Small intestine (tissue), 16 donors: ENCODE measurements at places on chromosomes 6 and 20. TPM values are rescaled to one million over a fixed set of nuclear protein-coding genes. Genes with fewer than 3 reads are reported as not detected.

- peaks cover 12% of the 10 kb centered on the region for H3K36me3 ChIP-seq
- no peak for DNase-seq
- H3K27me3 ChIP-seq: no peaks in the 10 kb centered on the region
- no peak overlapping the region for H3K27ac ChIP-seq
- no peaks in the 10 kb centered on the region for H3K4me1 ChIP-seq
Observed at GRCh38 chr6:157500022-157500421, 119.0 kb downstream of the ZDHHC14 start.

DNA sequence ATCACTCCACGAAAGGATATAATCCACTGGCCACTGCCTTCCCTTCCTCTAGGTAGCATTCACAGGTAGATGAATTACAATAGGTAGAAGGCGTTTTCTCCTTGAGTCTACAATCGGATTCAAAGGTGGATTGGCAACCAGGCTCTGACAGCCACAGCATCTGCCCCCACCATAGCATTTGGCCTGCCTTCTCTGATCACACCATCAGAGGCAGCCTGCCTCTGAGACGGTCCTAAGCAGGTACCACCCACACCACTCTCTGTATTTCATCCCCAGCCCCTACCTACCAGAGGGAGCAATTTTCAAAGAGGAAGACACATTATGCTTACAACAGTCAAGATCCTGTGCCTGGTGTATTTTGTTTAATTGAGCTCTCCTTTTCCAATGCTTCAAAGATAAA, 210.5 kb upstream of the SPTLC3 start:
- no peaks in the 10 kb centered on the region for H3K27me3 ChIP-seq
- no peaks in the 10 kb centered on the region for H3K4me1 ChIP-seq
- DNase-seq: no peak
- no peak overlapping the region for H3K27ac ChIP-seq
- no peak overlapping the region for H3K4me3 ChIP-seq
- H3K36me3 ChIP-seq: no peaks in the 10 kb centered on the region

The BCL2L1 gene
- 160 TPM for polyA plus RNA-seq

The PRKN gene
- 1.6 TPM for polyA plus RNA-seq

DNA sequence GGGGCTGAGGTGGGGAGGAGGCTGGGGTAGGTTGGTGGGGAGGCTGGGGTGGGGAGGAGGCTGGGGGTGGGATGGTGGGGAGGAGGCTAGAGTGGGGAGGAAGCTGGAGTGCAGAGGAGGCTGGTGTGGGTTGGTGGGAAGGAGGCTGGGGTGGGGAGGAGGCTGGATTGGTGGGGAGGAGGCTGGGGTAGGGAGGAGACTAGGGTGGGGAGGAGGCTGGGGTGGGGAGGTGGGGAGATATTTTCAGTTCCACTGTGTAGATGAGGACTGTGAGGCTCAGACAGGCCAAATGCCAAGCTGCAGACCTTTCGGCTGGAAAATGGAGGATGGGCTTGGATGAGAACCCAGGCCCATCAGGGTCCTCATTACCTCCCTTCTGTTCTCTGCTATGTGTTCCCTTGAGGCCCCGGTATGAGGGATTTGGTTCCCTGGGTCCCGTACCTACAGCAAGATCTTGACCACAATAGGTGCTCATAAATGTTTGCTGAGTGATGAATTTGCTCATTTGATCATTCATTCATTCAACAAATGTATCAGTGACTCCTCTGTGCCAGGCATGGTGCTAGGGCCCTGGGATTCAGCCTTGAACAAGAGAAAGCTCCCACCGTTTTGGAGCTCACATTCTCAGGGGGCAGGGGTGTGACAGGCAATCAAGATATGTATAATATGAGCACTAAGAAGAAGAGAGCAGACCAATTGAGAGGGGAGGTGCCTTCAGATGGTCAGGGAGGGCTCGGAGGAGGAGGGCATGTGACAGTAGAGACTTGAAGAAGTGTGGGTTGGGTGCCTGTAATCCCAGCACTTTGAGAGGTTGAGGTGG, 36.1 kb upstream of the NOL4L start:
- peaks cover 3% of the 10 kb centered on the region for H3K27me3 ChIP-seq
- no peak overlapping the region for H3K27ac ChIP-seq
- no peak for DNase-seq
- H3K4me1 ChIP-seq: no peaks in the 10 kb centered on the region
- H3K36me3 ChIP-seq: no peaks in the 10 kb centered on the region

The CLPSL2 gene
- polyA plus RNA-seq: not detected

The THEMIS gene
- polyA plus RNA-seq: 1.4 TPM

DNA sequence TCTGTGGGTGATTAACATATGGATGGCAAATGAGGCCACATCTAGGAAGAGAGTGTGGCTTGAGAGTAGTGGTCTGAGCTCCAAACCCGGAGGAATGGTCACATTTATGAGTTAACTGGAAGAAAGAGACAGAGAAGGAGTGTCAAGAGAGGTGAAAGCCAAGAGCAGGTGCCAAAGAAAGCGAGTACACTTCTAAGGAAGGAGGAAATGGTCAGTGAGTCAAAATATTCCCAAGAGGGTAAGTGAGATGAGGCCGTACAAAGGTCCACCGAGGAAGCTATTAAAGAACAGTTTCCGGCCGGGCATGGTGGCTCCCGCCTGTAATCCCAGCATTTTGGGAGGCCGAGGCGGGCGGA, 104.5 kb upstream of the RNF24 start:
- H3K4me1 ChIP-seq: no peaks in the 10 kb centered on the region
- H3K27me3 ChIP-seq: no peaks in the 10 kb centered on the region
- no peak overlapping the region for H3K4me3 ChIP-seq
- no peak overlapping the region for H3K27ac ChIP-seq
- H3K36me3 ChIP-seq: no peaks in the 10 kb centered on the region
- DNase-seq: no peak

The HUS1B gene
- 0.19 TPM for polyA plus RNA-seq

The RAET1L gene
- polyA plus RNA-seq: not detected

GRCh38 chr6:70884074-70884983, 72.5 kb downstream of the B3GAT2 start:
- H3K4me3 ChIP-seq: no peak overlapping the region
- peak; percentile 61 for DNase-seq
- no peaks in the 10 kb centered on the region for H3K27me3 ChIP-seq
- H3K4me1 ChIP-seq: no peaks in the 10 kb centered on the region
- H3K27ac ChIP-seq: no peak overlapping the region

- peaks cover 4% of the 10 kb centered on the region for H3K36me3 ChIP-seq
- no peak for DNase-seq
- no peaks in the 10 kb centered on the region for H3K4me1 ChIP-seq
- H3K27me3 ChIP-seq: no peaks in the 10 kb centered on the region
- H3K4me3 ChIP-seq: no peak overlapping the region
Observed at GRCh38 chr6:147366290-147366689, 142.2 kb upstream of the SAMD5 start.

DNA sequence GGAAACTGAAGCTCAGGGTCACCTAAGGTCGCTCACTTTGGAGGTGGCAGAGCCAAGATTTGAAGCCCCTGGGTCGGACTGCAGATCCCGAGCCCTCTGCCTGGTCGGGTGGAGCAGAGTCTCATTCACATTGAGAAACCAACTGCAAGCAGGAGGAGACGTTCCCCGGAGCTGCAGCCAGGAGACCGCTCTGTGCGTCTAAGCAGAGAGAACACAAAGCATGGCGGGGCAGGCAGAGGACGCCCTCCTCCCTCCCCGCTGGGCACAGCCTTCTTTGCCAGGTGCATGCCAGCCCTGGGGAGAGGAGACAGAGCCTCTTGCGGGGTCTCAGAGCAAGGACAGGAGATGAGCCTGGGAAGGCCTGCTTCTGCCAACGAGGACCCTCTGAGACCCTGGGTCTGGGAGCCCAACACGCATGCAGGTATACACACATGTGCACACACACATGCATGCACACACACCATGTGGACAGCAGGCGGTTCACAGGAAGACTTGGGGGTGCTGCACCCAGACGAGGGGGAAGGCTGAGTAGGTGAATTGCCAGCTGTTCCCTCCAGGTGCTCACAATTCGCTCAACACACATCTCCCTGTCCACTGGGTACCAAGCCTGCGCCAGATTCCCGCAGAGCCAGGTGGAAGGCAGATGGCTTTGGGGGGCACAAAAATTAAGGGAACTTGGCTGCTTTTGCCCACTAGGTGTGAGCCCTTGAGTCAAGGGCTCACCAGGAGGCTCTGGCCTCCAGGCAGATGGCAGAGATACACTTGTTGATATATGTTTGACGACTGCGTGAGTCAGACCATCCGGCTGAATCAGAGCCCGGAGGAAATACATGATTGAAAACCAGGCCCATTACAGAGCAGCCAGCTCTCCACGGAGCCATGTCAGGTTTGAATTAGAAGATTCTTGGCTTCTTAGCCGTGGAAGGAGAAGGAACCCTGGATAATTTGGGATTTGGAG, 5.5 kb upstream of the NTSR1 start:
- no peak overlapping the region for H3K4me3 ChIP-seq
- peaks cover 7% of the 10 kb centered on the region for H3K27me3 ChIP-seq
- H3K36me3 ChIP-seq: no peaks in the 10 kb centered on the region
- no peaks in the 10 kb centered on the region for H3K4me1 ChIP-seq
- no peak overlapping the region for H3K27ac ChIP-seq

The MAPK13 gene
- polyA plus RNA-seq: 161 TPM

DNA sequence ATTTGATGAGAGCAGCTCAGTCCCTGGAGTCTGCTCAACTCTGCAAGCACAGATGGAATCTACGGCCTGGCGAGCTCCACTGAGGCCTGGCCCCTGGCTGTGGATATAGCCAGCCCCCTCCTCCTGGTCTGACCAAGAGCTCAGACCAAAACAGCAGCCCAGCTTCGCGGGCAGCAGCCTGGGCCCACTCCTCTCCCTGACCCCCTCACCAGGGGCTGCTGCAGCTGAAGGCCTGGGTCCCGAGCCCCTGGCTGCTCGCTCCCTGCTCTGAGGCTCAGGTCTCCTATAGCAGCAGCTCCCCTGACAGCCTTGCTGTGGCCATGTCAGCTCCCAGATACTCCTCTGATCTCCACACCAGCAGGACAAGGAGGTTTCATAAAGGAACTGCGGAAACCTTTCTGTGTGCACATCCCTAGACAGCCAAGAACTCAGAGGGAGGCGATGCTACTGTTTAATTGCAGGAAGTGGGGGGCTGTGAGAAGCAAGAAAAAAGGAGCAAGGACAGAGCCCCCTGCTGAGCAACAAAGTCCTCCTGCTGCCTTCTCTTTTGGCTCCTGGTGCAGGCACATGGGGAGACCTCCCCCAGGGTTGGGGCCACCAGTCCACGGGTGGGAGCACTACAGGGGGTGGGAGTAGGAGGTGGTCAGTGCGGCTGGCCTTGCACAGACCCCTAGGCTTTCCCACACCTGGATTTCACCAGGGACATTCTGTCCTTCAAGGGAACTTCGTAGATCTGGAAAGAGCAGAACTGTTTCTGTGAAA, 38.7 kb upstream of the CST5 start:
- H3K4me1 ChIP-seq: no peaks in the 10 kb centered on the region
- no peak overlapping the region for H3K27ac ChIP-seq
- H3K4me3 ChIP-seq: no peak overlapping the region
- no peaks in the 10 kb centered on the region for H3K27me3 ChIP-seq
- no peaks in the 10 kb centered on the region for H3K36me3 ChIP-seq

GRCh38 chr20:21029341-21029740, 76.8 kb downstream of the LINC00237 start:
- peaks cover 2% of the 10 kb centered on the region for H3K27me3 ChIP-seq
- no peak overlapping the region for H3K4me3 ChIP-seq
- H3K4me1 ChIP-seq: no peaks in the 10 kb centered on the region
- H3K36me3 ChIP-seq: no peaks in the 10 kb centered on the region
- DNase-seq: no peak

The HSPA1L gene
- polyA plus RNA-seq: 0.27 TPM

The DLK2 gene
- polyA plus RNA-seq: 1.3 TPM

The OXT gene
- 36.2 TPM for polyA plus RNA-seq

The HELZ2 gene
- 3.8 TPM for polyA plus RNA-seq

DNA sequence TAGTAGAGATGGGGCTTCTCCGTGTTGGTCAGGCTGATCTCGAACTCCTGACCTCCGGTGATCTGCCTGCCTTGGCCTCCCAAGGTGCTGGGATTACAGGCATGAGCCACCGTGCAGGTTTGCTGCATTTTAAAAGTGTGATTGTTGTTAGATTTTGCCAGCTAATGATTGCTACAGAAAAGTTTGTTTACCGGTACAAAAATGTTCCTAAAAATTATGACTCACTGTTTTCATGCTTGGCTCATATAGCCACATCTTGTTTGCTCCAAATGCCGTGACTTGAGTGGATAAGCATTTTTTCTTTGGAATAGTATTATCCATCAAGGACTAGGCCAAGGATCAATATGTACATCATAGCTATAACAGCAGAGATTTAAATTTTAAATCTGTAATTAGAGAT, 24.3 kb downstream of the LRRN4 start:
- H3K36me3 ChIP-seq: peaks cover 30% of the 10 kb centered on the region
- no peaks in the 10 kb centered on the region for H3K4me1 ChIP-seq
- no peak for DNase-seq
- H3K27ac ChIP-seq: no peak overlapping the region
- no peaks in the 10 kb centered on the region for H3K27me3 ChIP-seq

GRCh38 chr20:43383026-43383795, 74.5 kb upstream of the SRSF6 start:
- no peaks in the 10 kb centered on the region for H3K36me3 ChIP-seq
- DNase-seq: no peak
- no peaks in the 10 kb centered on the region for H3K4me1 ChIP-seq
- no peak overlapping the region for H3K4me3 ChIP-seq

DNA sequence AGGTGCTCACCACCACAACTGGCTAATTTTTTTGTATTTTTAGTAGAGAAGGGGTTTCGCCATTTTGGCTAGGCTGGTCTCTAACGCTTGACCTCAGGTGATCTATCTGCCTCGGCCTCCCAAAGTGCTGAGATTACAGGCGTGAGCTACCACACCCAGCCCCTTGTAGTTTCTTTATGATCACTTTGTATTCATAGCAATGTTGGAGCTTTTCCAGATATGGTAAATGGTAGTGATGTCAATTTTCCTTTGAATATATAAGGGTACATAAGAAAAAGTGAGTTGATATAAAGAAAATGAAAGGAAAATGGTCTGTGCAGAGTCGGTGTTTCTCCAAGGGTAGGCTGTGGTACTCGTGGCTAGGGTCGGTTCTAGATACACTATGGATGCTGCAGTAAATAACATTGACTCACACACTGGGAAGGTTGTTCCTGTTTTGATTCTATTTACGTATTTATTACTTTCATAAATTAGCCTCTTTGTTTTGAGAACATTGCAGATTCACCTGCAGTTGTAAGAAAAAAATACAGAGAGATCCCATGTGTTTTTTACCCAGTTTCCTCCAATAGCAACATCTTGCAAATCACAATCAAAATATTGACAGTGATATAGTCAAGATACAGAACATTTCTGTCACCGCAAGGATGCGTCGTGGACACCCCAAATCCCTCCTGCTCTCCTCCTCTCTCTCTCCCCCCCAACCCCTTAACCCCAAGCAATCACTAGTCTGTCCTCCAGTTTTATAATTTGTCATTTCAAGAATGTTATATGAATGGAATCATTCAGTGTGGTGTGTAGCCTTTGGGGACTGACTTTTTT, 2.5 kb downstream of the ZNF831 start:
- H3K4me1 ChIP-seq: peaks cover 14% of the 10 kb centered on the region
- H3K4me3 ChIP-seq: no peak overlapping the region
- H3K27ac ChIP-seq: peak overlapping the region; percentile 81
- no peaks in the 10 kb centered on the region for H3K36me3 ChIP-seq
- no peaks in the 10 kb centered on the region for H3K27me3 ChIP-seq
- DNase-seq: peak; percentile 21

The BACH2 gene
- polyA plus RNA-seq: 0.67 TPM
